Stimulated activated CD8-positive, alpha-beta memory T cell treated with anti-CD3 and anti-CD28 coated beads, Interleukin-7, amount 100 ng/mL, for 4 hours (primary cell): ENCODE measurements at places on chromosomes 7 and 10.

DNA sequence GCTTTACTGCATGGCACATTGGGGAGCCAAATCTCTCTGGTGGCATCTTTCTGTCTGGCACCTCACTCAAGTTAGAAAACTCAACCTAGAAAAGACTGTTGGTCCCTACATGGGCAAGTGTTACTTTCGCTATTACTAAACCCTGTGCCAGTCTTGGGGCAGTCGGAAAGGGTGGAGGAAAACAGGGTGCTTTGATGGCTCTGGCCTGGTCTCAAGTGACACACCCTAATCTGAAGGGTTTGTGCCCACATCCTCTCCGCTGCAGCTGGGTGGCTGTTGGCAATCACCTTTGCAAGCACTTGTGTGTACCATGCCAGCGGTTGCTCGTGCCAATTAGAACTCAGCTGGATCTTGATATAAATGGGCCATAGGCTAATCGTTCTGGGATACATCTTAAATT lies 159.8 kb upstream of the ITGB1 start:
- DNase-seq, result peak; percentile 37

- no peak for DNase-seq
Observed at GRCh38 chr10:84337199-84337598, 8.8 kb downstream of the CCSER2 start.

GRCh38 chr7:85322252-85322651 lies 135.4 kb upstream of the SEMA3D start:
- DNase-seq, result no peak

GRCh38 chr10:128609460-128609859 lies 483.2 kb upstream of the MKI67 start:
- DNase-seq, result no peak

DNA sequence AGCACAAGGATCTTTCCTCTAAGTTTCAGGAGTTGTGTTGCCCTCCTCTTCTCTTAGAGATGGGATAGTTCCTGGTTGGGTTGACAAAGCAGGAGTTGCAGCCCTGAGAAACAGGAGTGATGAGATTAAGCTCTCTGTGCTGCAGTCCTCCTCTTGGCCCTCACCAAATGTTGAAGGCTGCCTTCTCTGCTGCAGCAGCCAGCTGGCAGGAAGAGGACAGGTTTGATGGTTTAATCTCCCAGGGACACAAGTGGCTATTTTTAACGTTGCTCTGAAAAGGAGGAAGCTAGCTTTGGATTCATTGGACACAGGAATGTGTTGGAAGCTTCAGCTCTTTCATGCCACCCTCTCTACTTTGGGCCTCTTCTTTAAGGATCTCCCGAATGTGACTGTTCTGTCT lies 9.4 kb downstream of the STRIP2 start:
- DNase-seq, result no peak

DNA sequence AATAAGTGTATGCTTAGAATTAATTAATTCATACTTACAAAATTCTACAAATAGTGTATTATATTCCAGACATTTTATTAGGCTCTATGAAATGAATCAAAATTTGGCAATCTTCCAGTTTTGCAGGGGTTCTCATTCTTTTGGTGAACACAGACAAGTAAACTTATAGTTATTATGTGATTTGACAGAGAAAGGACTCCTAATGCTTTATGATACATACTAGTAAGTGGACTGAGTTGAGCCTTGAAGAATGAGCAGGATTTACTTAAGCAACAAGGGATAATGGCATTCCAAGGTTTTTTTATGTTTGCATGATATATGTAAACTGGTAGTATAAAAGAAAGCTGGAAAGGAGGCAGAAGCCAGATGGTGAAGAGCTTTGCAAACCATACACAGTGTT lies 145.7 kb upstream of the FERD3L start:
- no peak for DNase-seq

DNA sequence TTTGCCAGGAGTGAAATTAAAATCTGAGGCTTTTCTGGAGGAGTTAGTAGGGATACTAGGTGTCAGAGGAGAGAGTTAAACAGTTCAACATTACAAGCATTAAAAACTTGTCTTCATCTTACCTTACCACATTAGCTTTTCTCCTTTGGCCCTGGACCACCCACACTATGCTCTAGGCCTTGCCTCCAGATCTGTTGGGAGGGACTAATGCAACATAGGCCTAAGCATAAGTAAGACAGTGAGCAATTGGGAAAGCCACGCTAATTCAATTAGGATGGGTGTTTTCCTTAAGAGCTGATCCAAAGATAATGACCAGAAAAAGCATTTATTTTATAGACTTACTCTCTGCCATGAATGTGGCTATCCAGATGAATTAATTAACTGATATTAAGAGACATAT lies 158.9 kb downstream of the ELMO1 start:
- no peak for DNase-seq

GRCh38 chr7:102891693-102892261 lies 21.0 kb upstream of the LRRC17 start:
- no peak for DNase-seq

GRCh38 chr10:69056129-69056528 lies 31.8 kb upstream of the SRGN start:
- DNase-seq, result no peak

DNA sequence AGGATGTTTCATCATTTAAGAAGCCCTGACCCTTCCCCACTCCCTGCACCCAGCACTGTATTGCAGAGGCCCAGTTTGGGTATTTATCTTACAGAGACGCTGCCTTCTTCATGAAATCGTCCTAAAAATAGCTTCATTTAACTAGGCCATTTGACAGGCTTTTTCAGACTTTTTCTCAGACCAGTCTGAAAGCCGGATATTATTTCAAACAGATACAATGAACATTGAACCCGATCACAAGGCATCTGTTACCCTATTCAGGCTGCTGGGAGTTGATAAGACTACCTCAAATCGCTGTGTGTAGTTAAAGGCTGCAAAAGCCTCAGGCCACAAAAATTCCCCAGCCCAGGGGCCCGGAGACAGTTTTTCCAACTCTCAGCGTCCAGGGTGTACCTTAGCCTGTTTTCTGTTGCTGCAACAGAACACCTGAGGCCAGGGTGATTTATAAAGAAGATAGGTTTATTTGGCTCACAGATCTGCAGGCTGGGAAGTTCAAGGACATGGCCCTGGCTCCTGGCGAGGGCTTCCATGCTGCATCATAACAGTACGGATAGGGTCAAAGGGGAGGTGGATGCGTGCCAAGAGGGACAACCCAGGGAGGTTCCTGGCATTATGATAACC lies 130.7 kb upstream of the SH2B2 start:
- DNase-seq, result no peak

DNA sequence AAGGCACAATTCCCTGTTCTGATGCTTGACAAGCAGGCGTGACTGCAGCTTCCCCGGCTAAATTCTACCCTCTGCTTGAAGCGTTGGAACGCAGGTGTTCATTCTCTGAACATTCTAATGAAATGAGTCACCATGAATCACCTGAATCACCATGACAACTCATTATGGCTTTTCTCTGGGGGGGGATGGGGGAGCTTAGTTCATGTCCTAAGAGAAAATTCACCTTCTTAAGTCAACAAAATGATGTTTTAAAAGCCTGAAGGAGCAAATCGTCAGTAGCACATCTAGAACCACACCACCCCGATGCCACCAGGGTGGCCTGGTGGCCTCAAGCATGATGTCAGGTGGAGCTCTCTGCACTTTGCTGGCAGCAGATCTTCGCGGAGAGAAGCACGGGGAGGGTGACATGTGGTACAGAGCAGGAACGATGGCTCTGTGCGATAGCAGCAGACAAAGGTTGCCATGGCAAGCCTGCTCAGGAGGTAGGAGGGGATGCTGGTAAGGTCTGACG lies 33.7 kb downstream of the DDC start:
- no peak for DNase-seq

GRCh38 chr7:116544487-116544886 lies 19.7 kb downstream of the CAV1 start:
- DNase-seq, result no peak

- no peak for DNase-seq
Observed at GRCh38 chr7:90594751-90595317, 1.3 kb upstream of the CDK14 start.

DNA sequence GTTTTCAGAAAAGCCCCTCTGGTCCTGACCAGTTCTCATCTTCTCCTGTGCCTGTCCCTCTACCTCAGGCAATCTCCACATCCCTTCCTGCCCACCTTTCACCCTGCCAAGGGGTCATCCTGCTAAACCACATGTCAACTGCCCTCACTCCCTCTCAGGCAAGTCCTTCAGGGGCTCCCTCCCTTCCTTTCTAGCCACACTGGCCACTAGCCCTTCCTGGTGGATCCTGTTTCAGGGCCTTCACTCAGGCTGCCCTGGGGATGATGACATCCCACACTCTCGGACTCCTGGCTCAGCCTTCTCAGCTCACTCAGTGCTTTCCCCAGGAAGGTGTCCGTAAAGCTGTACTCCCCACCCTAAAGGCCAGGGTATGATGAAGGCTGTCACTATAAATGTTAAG lies 13.4 kb downstream of the STEAP1B start:
- no peak for DNase-seq

DNA sequence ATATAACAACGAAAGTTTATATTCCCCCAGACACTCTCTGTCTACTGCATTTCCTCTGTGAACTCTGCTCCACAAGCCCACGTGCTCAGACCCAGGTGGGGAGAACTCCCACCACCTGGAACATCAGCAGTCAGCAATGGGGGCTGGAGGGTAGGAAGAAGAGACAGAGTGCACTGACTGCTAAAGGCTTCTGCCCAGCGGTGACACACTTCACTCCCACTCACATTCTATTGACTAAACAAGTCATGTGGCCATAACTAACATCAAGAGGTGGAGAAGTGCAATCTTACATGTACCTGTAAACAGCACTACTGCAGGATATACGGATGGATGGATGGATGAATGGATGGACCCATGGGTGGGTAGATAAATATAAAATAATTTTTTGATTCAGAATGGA lies 122.2 kb downstream of the MPP7 start:
- DNase-seq, result peak; percentile 0

DNA sequence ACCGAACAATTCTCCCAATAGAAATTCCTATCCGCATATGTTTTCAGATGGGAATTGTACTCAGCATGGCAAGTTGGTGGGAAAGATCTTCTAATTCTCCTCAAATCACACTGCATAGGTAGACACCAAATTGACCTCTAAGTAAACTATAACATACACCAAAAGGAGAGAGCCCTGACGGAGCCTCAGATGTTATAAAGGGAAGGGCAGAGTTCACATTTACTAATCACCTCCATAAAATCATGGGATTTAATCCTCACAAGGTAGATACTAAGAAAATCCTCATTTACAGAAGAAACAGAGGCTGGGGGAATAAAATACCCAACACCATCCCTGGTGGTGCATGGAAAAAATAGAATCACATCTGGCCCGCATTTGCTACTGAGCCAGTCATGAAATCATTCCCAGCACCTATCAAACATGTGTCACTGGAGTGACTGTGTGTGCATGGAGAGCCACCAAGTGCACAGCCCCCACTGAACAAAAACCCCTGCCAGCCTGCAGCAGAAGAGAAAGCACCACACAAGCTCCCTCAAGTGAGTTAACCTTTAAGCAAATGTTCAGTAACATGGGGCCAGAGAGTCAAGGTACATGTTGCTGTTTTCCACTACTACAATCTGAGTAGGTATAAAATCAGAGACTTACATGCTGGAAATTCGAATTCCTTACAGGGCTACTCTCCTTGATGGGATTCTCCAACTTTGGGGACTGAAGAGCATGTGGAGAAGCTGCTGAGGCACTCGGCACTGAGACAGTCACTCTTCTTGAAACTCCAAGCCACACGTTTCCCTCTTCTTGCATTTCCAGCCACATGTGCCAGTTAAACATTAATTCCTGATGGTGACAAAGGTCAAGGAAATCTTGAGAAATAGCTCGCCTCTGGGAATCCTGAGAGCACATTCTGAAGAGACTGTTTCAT lies at the start of gene DDC:
Gene DDC (minus strand): TSS at position 766 of the 919 bp plus-strand sequence. CDS start 21,320 bp downstream, outside the sequence.
- DNase-seq, result no peak

DNA sequence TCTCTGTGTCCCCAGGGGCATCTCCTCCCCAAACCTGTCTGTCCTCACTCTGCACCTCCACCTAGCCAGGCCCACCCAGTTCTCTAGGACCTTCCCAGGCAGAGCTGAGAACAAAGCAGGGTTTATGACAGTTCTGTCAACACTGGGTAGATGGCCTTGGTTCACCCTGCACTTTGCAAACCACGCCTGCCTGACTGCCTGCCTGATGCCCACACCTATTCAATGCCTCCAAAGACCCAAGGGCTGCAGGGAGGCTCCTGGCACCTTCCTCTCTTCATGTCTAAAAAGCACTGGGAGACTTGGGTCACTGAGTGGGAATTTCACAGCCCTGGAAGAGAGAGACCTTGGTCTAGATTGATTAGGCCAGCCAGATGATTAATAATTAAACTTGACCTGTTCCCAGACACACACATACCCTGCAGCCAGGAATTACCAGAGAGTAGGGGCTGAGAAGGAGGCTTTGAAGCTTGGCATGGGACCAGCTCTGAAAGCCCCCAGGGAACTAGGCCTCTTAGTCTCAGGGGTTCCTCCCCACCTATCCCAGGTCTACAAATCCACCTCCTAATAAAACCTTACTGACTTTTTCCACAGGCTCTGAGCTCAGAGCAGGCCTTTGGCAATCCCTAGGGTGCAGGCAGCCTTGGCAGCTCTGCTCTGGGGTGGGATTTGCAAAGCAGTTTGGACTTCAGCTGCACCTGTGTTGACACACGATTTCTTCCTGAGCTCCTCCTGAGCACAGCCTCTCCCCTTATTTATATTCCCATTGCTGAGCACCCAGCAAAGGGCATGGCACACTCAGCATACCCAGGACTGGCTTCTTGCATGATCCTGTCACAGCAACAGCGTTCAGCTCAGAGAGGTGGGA lies 25.7 kb upstream of the PDCD4 start:
- no peak for DNase-seq

DNA sequence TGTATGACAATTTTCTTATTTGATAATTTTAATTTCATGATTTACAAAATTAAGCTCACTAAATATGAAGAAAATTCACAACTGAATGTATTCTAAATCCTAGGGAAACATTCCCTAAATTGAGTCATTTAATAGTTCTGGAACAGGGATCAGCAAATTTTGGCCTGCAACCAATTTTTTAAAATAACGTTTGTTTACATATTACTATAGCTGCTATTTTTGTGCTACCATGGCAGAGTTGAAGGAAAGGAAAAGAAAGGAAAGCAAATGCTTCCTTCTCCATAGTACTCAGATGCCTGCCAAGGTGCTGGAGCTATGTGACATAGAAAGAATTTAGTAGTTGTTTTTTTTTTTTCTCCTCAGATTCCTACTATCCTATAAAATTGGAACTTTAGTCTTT lies 1307.7 kb upstream of the LRRTM3 start:
- DNase-seq, result no peak

DNA sequence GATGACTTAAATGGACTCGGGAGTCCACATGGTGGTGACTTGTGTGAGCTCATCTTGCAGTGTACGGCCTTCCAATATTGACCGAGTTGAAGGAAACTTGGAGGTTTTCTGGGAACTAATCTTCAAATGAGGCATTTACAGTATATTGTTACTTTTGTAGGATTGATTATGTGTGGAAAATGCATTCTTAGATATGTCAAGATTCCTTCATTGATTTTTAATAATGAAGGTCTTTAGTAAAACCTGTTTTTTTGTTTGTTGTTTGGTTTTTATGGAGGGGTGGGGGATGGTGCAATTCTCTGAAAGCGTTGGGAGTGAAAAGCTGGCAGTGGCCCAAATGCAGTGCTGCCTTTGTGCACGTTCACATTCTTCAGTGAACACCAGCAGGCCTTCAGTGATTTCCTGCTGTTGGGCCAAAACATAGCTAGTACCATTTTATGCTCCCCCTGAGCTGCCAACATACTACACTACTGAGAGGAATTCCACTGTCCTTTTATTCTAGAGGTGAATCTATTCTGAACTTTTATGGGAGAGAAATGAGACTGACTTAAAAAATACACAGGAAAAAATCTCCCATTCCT lies 50.4 kb downstream of the CCNY start:
- DNase-seq, result no peak

GRCh38 chr7:39745320-39745719 lies 121.9 kb downstream of the RALA start:
- DNase-seq, result no peak
